CD4-positive, alpha-beta T cell (primary cell): ENCODE measurements at places on chromosomes 11 and 22. TPM values are rescaled to one million over a fixed set of nuclear protein-coding genes. Genes with fewer than 3 reads are reported as not detected.

- no peak overlapping the region for H3K4me3 ChIP-seq
- no peak for DNase-seq
- no peaks in the 10 kb centered on the region for H3K27me3 ChIP-seq
- H3K36me3 ChIP-seq, result no peaks in the 10 kb centered on the region
- H3K27ac ChIP-seq, result no peak overlapping the region
Measured at GRCh38 chr11:99555486-99555885, 534.7 kb downstream of the CNTN5 start.

DNA sequence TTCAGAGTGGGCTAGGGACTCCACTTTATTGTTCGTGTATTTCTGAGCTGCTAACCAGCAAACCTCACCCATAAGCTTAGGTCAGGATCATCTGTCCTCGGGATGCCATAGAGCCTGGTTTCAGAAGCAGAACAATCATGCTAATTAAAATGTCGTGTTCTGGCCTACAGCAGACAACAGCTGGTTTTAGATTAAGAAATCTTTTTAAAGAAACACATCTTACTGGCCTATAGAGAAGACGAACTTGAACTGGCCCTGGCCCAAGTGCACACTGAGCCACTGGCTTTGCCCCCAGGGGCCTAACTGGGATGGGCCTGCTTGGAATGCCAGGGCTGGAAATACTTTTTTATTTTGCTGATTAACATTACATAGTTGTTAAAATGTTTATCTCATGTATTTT lies 63.2 kb downstream of the ALX4 start:
- no peaks in the 10 kb centered on the region for H3K27me3 ChIP-seq
- H3K36me3 ChIP-seq, result peaks cover 22% of the 10 kb centered on the region
- H3K27ac ChIP-seq, result no peak overlapping the region
- no peaks in the 10 kb centered on the region for H3K4me1 ChIP-seq

GRCh38 chr11:112965656-112966055 lies 4.4 kb downstream of the NCAM1 start:
- H3K27me3 ChIP-seq, result peaks cover 21% of the 10 kb centered on the region
- no peak overlapping the region for H3K27ac ChIP-seq
- H3K4me1 ChIP-seq, result peaks cover 6% of the 10 kb centered on the region
- no peak for DNase-seq

- H3K4me1 ChIP-seq, result peaks cover 34% of the 10 kb centered on the region
- no peak overlapping the region for H3K4me3 ChIP-seq
- no peak for DNase-seq
- no peak overlapping the region for H3K27ac ChIP-seq
Measured at GRCh38 chr11:124946735-124947141, 7.3 kb upstream of the CCDC15 start.

The ABCC8 gene
- not detected for total RNA-seq
